ENCODE measurements at places on chromosomes 3 and 15. TPM values are rescaled to one million over a fixed set of nuclear protein-coding genes. Genes with fewer than 3 reads are reported as not detected.

Gene ZNF80
- not detected for polyA plus RNA-seq

Gene FBXO40
- not detected for polyA plus RNA-seq

Gene CYP8B1
- polyA plus RNA-seq = 0.01 TPM

- DNase-seq = no peak
These were observed 1.1 kb downstream of the CCR2 start for GRCh38 chr3:46354984-46355383.

Gene C3orf49
- polyA plus RNA-seq = 0.21 TPM

Gene C3orf20
- not detected for polyA plus RNA-seq

DNA sequence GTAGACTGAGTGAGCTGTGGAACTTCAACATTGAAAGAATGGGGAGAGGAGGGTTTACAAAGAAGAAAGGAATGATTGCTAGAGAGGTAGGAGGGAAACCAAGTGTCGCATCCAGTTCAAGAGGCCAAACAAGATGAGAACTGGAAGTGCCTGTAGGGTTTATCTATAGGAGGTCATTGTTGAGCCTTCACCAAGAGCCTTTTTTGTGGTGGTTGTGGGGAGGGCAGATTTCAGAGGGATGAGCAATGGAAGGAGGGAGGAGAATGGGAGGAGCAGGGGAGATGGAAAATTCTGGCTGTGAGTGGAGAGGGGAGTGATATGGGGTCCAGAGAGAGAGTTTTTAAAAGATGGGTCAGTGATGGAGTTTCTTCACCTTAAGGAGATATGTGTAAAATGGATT lies 8.5 kb downstream of the PDIA5 start:
- no peak for DNase-seq

- DNase-seq = peak; percentile 74
These were observed 123.5 kb downstream of the RPLP1 start for GRCh38 chr15:69576035-69576526.

Gene TRPC1
- polyA plus RNA-seq = 0.54 TPM

GRCh38 chr15:57451555-57451954 lies 75.2 kb downstream of the CGNL1 start:
- DNase-seq = no peak

DNA sequence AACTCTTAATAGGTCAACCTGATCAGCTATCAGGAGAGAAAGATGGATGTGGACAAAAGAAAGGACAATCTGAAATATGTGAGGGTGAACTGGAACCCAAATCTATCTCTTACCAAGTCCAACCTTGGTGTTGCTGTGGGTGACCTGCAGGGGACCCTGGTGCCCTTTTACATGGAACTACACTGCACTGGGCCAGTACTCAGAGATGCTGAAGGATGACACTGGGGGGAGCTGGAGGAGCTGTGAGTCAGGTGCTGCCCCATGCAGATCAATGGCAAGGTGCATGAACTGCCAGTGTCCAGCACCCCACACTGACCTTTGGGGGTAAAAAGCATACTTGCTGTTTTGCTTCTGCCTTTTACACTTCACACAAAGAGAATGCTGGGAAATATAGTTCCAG lies 55.6 kb upstream of the TBC1D5 start:
- DNase-seq = no peak

Gene PRTG
- polyA plus RNA-seq = not detected

GRCh38 chr3:177429079-177429478 lies 231.8 kb upstream of the TBL1XR1 start:
- no peak for DNase-seq

Data from small intestine (tissue), 16 donors.